ENCODE measurements at places on chromosomes 2 and 18. TPM values are rescaled to one million over a fixed set of nuclear protein-coding genes. Genes with fewer than 3 reads are reported as not detected.

DNA sequence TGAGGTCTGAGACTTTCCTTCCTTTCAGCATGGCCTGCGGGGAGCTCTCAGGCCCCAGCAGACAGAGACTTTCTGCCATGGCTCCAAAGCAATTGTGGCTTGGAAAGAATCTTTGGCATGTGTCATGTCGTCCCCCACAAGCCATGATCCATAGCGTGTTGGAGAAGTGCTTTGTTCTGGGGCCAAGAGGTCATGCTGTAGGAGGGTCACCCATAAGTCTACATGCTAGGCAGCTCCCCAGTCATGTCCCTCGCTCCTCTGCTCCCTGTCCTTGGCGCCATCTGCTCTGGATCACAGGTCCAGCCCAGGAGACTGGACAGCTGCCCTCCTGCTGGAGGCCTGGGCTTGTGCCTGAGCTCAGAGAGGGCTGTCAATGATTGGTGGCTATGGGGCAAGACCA is 78.8 kb upstream of the LCLAT1 start:
- H3K4me1 ChIP-seq = no peaks in the 10 kb centered on the region
- peak; percentile 57 for DNase-seq
- H3K27ac ChIP-seq = peak overlapping the region; percentile 14
- no peaks in the 10 kb centered on the region for H3K27me3 ChIP-seq

The RAX gene
- not detected for total RNA-seq

GRCh38 chr2:143603035-143603655 is 473.9 kb downstream of the ARHGAP15 start:
- no peak for DNase-seq
- H3K4me1 ChIP-seq = no peaks in the 10 kb centered on the region
- H3K27me3 ChIP-seq = no peaks in the 10 kb centered on the region
- H3K27ac ChIP-seq = no peak overlapping the region
- H3K4me3 ChIP-seq = no peak overlapping the region
- no peaks in the 10 kb centered on the region for H3K36me3 ChIP-seq

The TOGARAM2 gene
- total RNA-seq = 0.33 TPM

DNA sequence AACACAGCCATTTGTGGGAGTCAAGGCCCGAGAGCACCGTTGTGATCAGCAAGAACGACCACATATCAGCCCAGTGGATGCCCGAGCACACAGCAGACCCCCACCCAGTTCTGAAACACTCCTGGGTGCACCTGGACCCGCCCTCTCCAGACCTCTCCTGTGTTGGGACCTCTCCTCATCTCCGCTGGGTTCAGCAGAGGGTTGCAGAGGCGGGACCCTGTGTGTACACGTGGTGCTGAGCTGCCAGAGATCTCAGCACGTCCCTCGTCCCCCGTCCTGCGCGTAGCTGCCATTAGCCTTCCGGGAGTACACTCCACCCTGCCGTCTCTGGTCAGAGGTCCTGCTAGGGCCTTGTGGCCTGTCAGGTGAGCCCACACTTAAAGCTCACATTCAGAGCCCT is 51.7 kb downstream of the ADI1 start:
- no peak overlapping the region for H3K4me3 ChIP-seq
- no peaks in the 10 kb centered on the region for H3K36me3 ChIP-seq
- peak overlapping the region; percentile 34 for H3K27ac ChIP-seq
- DNase-seq = no peak

The SIGLEC15 gene
- 1.5 TPM for total RNA-seq

The HOXD3 gene
- total RNA-seq = 4.2 TPM

DNA sequence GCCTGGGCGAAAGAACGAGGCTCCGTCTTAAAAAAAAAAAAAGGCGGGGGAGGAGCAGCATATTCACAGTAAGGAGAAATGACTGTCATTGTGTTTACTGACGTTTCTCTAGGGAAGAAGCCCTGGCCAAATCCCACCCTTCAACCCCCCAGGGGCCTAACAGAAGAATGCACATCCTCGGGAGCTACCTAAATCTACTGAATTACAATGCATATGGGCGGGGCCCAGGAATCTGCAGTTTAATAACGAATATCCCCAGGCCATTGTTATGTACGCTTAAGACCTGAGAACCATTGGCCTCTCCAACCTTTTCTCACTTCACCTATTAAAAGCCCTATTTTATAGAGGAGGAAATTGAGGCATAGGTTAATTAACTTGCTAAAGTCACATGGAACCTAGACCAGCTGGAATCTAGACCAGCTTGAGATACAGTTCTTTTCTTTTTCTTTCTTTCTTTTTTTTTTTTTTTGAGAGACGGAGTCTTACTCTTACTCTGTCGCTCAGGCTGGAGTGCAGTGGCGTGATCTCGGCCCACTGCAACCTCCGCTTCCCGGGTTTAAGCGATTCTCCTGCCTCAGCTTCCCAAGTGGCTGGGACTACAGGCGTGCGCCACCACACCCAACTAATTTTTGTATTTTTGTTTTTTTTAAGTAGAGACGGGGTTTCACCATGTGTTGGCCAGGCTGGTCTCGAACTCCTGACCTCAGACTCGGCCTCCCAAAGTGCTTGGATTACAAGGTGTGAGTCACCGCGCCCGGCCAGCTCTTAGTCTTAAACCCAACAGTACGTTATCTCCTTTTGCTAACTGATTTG is 708 bp upstream of the RIF1 start:
- peaks cover 8% of the 10 kb centered on the region for H3K4me1 ChIP-seq
- peak overlapping the region; percentile 96 for H3K4me3 ChIP-seq
- H3K36me3 ChIP-seq = no peaks in the 10 kb centered on the region
- peak overlapping the region; percentile 96 for H3K27ac ChIP-seq

GRCh38 chr18:58991167-58991798 is 126.6 kb downstream of the ZNF532 start:
- peak overlapping the region; percentile 90 for H3K27ac ChIP-seq
- H3K4me3 ChIP-seq = no peak overlapping the region
- no peaks in the 10 kb centered on the region for H3K27me3 ChIP-seq
- H3K4me1 ChIP-seq = no peaks in the 10 kb centered on the region
- DNase-seq = no peak

DNA sequence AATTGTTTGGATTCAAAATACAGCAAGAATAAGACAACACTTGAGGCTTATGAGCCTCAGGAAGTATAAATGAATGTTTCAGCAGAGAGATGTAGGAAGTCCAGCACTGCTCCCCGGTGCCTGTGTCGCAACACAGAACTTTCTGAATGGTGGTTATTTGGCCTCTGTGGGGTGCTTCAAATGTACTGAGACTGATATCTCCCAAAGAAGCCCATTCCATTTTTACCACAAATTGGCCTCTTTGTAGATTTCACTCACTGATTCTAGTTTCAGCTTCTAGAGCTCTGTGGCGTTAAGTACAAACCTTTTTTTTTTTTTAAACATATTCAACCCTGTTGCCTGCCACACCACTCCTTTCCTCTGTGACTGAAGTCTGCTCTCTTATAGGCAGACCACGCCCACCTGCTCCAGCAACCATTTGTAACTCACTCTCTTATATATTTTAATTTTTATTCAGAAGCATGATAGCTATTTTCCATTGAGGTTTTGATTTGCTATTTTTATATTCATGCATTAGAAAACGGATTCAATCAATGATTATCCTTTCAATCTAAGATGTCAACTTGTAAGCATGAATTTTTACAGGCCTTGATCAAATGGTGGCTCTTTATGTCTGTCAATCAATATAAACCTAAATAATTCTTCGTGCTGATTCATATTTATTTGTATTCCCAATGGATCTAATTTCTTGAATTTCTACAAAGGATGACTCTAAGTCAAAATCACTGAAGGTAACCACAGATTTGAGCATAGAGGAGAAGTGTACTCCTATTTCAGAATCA is 277.1 kb upstream of the CCDC68 start:
- no peak overlapping the region for H3K27ac ChIP-seq
- H3K4me3 ChIP-seq = no peak overlapping the region
- no peaks in the 10 kb centered on the region for H3K36me3 ChIP-seq
- H3K27me3 ChIP-seq = no peaks in the 10 kb centered on the region
- DNase-seq = no peak

DNA sequence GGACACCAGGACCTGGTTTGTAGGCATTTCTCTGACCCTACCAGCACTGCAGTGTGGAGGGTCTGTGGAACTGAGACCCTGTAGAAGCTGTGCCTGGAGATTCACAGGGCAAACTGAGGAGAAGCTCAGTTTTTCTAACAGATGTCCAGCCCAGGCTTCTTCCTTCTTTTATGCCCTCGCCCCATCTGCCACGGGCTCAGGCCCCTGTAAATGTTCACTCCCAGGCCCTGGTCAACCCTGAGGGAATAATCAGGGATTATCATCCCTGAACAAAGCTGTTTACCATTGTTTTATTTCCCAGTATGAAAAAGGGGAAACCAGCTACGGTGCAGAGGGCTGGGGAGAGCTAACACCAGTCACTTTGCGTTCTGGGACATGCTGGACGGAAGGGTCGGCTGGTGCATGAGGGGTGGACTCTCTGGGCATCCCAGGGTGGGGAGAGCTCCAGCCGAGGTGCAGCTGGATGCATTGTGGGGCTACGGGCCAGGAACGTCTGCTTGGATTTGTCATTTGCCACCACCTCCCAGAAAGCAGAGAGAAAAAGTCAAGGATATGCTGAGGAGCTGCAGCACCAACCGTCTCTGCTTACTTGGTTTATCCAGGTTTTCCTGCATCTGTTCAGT is 183.8 kb downstream of the TFCP2L1 start:
- no peak overlapping the region for H3K4me3 ChIP-seq
- H3K4me1 ChIP-seq = no peaks in the 10 kb centered on the region
- no peak for DNase-seq
- no peaks in the 10 kb centered on the region for H3K36me3 ChIP-seq
- H3K27ac ChIP-seq = no peak overlapping the region

DNA sequence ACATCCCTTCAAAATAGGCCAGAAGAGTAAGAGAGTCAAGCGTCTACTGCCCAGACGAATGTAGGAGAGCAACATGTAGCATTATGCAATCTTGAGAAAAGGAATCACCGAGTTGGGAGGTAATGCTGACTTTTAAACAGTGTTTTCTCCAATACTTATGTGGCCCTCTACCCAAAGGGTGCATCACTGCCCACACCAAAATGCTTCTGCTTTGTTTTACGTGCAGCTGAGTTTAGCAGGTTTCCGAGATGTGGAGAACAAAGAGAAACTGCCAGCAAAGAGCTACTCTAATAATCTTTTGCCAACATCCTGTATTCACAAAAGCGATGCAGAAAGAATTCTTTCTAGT is 63.4 kb upstream of the ZEB2 start:
- H3K4me3 ChIP-seq = no peak overlapping the region
- H3K27me3 ChIP-seq = no peaks in the 10 kb centered on the region
- no peak for DNase-seq
- H3K4me1 ChIP-seq = no peaks in the 10 kb centered on the region

GRCh38 chr2:172437419-172438341 is 10.3 kb downstream of the ITGA6 start:
- H3K4me1 ChIP-seq = peaks cover 7% of the 10 kb centered on the region
- DNase-seq = no peak
- H3K36me3 ChIP-seq = no peaks in the 10 kb centered on the region
- no peaks in the 10 kb centered on the region for H3K27me3 ChIP-seq
- H3K27ac ChIP-seq = peak overlapping the region; percentile 53

- H3K4me3 ChIP-seq = no peak overlapping the region
- H3K27ac ChIP-seq = no peak overlapping the region
- no peaks in the 10 kb centered on the region for H3K36me3 ChIP-seq
These were observed 422.7 kb downstream of the TGIF1 start for GRCh38 chr18:3872641-3873040.

DNA sequence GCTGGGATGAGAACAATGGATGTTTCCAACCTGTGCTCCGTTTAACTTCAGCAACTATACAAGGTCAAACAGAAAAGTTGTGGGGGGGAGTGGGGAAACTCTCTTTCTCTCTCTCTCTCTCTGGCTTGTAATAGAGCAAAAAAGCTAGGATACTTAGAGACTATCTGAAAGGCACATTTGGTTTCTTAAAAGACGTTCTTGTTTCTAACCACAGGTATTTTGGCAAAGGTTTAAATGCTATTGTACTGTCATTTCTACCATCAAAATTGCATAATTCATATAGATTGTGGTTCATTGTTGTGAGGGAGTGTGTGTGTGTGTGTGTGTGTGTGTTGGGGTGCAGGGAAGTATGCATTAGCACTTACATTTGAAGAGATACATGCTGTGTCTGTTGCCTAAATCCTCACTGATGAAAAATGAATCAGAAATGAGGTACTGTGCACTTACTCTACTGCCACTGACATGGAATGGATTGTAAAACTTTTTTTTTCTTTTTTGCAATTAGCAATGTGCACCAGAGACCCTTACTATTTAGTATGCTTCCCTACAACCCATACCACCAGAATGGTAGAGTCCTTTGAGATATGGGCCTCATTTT is 841.0 kb upstream of the PIK3C3 start:
- no peaks in the 10 kb centered on the region for H3K27me3 ChIP-seq
- no peak for DNase-seq
- H3K4me1 ChIP-seq = no peaks in the 10 kb centered on the region
- no peaks in the 10 kb centered on the region for H3K36me3 ChIP-seq
- no peak overlapping the region for H3K4me3 ChIP-seq
- no peak overlapping the region for H3K27ac ChIP-seq

GRCh38 chr2:154350911-154351310 is 347.6 kb upstream of the KCNJ3 start:
- H3K36me3 ChIP-seq = no peaks in the 10 kb centered on the region
- no peaks in the 10 kb centered on the region for H3K27me3 ChIP-seq
- no peak overlapping the region for H3K4me3 ChIP-seq
- DNase-seq = no peak
- H3K27ac ChIP-seq = no peak overlapping the region
- H3K4me1 ChIP-seq = no peaks in the 10 kb centered on the region

The AGAP1 gene
- total RNA-seq = 25.9 TPM

DNA sequence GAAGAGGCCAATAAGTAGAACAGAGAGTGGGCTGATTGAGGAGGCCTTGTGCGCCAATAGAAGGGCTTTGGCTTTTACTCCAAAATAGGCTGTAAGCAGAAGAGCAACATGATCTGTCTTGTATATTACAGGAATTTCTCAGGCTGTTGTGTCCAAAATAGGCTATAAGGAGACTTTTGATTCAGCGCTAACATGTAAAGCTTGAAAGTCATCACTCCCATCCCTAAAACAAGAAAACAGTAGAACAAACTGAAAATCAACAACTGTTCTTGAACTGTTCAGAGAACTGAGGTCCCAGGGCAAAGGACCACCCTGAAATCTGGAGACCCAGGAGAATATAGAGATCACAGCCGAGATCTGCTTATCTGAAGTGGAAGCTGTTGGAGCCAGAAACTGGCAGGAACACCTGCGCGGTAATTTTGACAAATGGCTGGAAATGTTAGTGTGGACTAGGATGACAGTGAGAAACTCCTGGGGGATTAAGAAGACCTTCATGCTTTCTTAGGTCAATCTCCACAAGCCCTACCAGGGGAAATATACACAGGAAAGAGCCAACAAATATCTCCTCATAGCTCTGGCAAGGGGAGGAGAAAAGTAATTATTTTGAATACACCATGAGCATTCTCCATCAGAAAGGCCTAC is 258.6 kb downstream of the RBM43 start:
- no peaks in the 10 kb centered on the region for H3K4me1 ChIP-seq
- H3K27me3 ChIP-seq = no peaks in the 10 kb centered on the region
- no peak overlapping the region for H3K27ac ChIP-seq

- H3K4me3 ChIP-seq = no peak overlapping the region
- H3K36me3 ChIP-seq = no peaks in the 10 kb centered on the region
- H3K4me1 ChIP-seq = peaks cover 2% of the 10 kb centered on the region
- no peaks in the 10 kb centered on the region for H3K27me3 ChIP-seq
These were observed 180.4 kb downstream of the FAM210A start for GRCh38 chr18:13545955-13546354.

GRCh38 chr2:167787021-167787420 is 460.4 kb downstream of the STK39 start:
- H3K4me1 ChIP-seq = no peaks in the 10 kb centered on the region
- no peak overlapping the region for H3K27ac ChIP-seq
- no peaks in the 10 kb centered on the region for H3K36me3 ChIP-seq

- no peaks in the 10 kb centered on the region for H3K27me3 ChIP-seq
- DNase-seq = no peak
- H3K4me1 ChIP-seq = no peaks in the 10 kb centered on the region
- H3K36me3 ChIP-seq = no peaks in the 10 kb centered on the region
- no peak overlapping the region for H3K4me3 ChIP-seq
These were observed 164.6 kb upstream of the SP5 start for GRCh38 chr2:170550501-170550900.
